ENCODE measurements at places on chromosomes 7 and 10.

- DNase-seq = no peak
Observed at GRCh38 chr10:78777867-78778266, 290.9 kb upstream of the ZMIZ1 start.

DNA sequence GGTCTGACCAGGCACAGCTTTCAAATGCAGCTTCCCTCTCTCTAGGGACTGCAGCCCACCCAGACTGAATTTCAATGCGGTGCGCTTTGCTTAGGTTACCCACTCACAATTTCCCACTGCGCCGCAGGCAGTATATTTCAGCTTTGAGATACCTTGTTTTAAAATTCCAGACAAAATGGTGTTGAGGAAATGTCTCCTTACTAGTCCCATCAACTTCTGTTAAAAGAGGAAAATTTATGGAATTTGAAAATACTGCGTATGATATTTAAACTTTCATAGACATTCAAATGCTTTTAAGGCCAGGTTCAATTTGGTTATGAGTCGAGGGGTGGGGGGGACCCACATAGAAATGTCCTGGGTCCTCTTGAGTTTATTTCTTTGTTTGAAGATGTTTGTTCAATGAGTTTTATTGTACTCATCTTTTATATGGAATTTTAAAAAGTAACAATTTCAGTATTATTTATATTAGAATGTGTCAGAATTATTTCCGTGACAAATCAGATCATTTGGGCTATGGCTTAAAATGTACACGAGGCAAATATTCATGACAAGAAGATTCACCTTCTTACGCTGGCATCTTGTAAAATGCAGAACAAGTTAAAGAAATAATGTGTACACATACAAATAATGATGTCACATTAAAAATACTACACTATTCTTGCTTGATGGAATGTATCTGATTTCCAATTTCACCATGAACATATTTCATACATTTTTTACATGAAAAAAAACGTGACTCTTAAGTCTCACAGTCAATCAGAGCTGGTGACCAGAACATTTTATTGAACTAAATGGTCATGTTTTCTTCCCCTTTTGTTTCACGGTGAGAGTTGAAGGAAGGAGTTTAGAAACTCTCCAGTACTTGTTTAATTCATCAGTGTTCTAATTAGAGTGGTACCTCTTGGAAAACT lies 1.3 kb downstream of the IKZF1 start:
- DNase-seq = no peak

DNA sequence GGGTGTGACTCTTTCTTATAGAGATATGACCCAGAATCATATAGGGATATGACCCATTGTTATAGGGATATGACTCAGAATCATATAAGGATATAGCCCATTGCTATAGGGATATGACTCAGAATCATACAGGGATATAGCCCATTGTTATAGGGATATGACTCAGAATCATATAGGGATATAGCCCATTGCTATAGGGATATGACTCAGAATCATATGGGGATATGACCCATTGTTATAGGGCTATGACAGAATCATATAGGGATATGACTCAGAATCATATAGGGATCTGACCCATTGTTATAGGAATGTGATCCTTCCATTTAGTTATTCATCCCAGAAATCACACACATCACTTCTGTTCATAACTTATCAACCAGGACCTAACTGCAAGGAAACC lies 312.2 kb upstream of the ADARB2 start:
- no peak for DNase-seq

DNA sequence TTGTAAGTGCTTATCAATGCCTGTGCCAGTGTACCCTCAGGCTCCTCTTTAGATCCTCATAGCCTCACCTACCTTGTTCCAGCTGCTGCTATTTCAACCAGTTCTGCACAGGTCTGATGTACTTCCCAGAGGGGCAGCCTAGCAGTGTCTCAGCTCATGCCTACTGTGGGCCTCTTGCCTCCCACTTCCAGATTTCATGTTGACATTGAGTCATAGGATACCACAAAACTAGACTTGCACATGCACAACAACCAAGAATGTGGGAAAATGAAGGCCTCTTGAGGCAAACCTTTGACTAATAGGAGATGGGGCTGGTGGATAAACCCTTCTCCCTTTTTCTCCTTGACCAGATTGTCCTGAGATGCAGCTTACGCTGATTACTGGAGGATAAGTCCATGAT lies 31.0 kb downstream of the PON3 start:
- no peak for DNase-seq

DNA sequence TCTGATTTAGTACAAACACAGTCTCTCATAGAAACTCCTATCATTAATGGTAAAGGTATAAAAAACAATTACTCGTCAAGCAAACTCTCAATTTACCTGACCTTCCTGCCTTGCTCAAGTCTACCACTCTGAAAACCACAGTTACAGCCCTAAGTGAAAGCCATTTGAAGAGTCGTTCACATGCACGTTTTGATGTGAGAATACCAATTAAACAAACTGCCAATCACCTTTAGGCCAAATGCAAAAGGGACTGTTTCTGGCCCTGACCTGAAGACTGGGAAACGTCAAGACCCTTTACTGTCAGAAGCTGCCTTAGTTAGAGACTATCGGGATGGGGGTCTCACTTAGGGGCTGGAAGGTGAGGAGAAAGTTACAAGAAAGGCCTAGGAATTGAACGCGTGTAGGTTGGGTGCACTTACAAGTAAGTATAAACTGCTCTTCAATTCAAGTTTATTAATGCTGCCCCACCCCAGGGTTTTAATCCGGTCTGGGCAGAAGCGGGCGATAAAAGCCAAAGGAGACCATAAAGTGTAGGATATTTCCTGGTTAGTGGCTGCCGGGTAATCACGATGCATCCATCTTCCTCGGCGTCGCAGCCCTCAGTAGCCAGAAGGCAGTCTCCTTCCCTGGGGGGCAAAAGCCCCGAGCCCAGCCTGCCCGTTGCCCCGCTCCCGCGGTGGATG lies 935 bp downstream of the TM9SF3 start:
- no peak for DNase-seq

- no peak for DNase-seq
Observed at GRCh38 chr7:12884856-12885440, 197.5 kb downstream of the ARL4A start.

DNA sequence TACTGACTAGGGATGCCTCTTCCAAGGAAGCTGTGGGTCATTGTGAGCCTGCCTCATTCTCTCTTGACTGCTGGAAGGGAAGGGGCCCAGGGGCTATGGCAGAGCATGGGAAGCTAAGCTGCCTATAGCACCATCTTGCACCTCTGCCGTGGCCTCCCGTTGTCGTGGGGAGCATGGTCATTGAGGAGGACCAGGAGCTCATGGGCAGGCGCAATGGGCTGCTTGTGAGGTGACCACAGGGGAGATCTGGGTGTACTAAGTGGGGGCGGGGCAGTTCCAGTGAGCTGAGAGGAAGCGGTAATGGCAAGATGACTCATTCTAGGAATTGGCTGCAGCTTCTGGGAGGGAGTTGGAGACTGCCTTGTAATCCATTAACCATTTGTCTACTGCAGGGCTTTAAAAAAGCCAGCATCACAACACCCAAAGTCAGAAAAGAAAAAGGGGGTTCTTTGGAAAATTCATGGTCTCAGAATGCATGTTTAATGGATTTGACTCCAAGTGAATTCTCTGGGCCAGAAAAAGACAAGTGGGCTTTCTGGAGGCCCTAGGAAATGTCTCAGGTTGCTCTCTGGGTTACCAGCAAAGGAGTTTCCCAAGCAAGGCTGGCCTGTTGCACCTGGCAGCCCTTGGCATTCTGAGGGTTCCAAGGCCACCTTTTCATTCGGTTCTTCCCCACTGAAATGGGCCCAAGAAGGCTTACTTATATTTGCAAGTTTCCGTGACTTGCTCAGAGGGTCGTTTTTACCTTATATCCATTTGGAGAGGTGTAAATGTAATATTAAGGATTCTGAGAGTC lies 3.6 kb downstream of the DUSP5 start:
- DNase-seq = no peak

DNA sequence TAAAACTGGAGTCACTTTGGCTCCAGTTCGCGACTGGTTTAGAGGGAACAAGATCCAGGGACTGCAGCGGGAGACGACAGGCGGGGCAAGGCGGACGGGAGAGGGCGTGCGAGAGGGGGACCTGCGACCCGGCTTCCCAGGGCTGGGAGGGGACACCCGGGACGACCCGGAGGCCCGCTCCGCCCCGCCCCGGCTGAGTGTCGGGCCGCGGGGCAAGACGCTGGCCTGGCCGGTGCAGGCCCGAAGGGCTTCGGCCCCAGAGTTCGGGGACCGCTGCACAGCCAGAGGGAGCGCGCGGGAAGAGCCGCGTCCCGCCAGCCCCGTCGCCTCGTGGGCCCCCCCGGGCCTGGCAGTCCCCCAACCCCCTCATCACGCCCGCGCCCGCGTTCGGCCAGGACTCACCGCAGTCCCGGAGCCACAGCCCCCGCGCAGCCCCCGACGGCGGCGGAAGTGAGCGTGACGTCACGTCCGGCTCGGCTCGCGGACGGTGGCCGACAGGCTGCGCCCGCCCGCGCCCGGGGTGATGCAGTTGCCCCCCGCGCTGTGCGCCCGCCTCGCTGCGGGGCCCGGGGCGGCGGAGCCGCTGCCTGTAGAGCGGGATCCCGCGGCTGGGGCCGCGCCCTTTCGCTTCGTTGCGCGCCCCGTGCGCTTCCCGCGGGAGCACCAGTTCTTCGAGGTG lies at the start of the genes TUBGCP2 and ZNF511:
TSS of gene TUBGCP2 (minus strand) at position 452 of the 679 bp plus-strand sequence. CDS start 5,931 bp downstream, outside the sequence.
TSS of gene ZNF511 (plus strand) at position 494 of the 679 bp plus-strand sequence. CDS start at position 524, 30 bp downstream.
- DNase-seq = peak; percentile 95

GRCh38 chr7:6730343-6730633 lies 23.5 kb upstream of the ZNF12 start:
- DNase-seq = no peak

GRCh38 chr7:77808517-77808916 lies 9.9 kb downstream of the PHTF2 start:
- DNase-seq = no peak

- DNase-seq = no peak
Observed at GRCh38 chr10:130766071-130766470, 545.5 kb downstream of the TCERG1L start.

GRCh38 chr10:110460111-110460809 lies 37.4 kb upstream of the DUSP5 start:
- DNase-seq = no peak

DNA sequence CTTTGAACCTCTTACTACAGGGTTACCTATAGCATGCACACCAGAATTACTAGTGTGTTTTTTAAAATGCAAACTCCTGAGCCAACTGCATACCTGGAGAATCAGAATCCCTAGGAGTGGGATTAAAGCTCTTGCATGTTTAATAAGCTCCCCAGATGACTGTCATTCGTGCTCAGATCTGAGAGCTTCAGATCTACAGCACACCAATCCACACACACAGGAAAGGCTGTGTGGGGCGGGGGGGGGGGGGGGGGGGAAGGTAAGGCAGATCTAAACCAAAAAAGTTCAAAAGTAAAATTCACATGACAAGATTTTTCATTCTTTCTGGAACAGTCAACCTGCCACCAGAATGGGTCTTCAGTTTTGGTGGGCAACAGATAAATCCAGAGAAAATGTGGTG lies 5.5 kb downstream of the FAM3C start:
- no peak for DNase-seq

- no peak for DNase-seq
Observed at GRCh38 chr7:108093851-108094331, 36.3 kb downstream of the LAMB4 start.

- DNase-seq = no peak
Observed at GRCh38 chr10:3852147-3852904, 67.3 kb upstream of the KLF6 start.

DNA sequence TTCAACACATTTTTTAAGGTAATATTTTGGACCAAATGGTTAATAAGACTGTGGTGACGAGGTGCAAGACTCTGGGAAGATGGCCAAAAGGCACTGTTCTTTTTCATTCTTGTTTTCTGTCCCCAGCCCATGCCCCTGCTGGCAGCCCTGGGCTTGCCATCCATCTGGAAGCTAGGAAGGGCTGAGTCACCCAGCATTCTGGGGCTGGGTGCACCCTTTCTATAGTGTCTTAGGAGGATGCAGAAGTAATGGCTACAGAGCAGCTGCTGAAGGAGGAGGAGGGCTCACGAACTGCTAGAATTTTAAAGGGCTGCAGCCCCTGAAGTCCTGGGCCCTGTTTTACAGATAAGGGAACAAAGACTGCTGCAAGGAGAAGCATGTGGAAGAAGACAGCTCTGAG lies 42.8 kb upstream of the ZNF32 start:
- no peak for DNase-seq
